ENCODE measurements at places on chromosomes 3 and 15. TPM values are rescaled to one million over a fixed set of nuclear protein-coding genes. Genes with fewer than 3 reads are reported as not detected.

C3orf20 gene
- not detected for total RNA-seq

DNA sequence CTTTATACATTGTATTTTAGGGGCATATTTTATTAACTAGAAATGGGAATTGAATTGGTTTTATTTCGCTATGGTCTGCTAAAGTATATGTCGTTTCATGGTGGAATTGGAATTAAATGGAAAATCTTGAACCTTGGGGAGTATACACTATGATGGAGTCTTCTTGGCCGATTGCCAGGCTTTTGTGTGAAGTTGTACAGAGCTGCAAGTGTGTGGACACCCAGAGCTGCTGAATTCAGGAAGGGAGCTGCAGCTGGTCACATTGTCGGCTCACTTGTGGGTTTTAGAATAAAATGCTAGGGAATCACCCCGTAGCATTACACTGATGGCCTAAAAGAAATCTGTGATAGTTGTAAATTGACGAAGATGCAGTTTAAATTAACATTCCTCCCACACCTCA is 35.1 kb downstream of the USP3 start:
- DNase-seq: no peak

CLDN18 gene
- 0.39 TPM for total RNA-seq

DNA sequence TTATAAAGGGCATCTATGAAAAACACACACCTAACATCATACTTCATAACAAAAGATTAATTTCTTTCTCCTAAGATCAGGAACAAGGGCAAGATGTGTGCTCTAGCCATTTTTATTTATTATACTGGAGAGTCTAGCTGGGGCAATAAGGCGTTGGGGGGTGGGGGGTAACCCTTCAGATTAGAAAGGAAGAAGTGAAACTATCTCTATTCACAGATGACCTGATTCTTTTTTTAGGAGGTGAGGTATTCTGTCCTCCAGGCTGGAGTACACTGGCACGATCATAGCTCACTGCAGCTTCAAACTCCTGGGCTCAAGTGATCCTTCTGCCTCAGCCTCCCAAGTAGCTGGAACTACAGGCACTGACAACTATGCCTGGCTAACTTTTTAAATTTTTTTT is 89.5 kb upstream of the MANF start:
- no peak for DNase-seq

DNA sequence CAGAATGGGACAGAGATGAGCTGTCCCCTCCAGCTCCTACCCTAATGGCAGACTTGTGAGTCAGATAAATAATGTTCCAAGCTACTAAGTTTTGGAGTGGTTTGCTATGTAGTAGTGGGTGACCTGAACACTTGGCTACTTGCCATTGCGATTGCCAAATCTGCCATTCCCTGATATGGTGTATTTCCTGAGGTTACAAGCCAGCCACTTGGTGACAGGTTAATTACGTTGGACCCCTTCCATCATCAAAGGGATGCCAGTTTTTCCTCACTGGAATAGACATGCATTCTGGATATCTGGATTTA is 33.6 kb downstream of the MORF4L1 start:
- DNase-seq: no peak

PPP1R14D gene
- total RNA-seq: not detected

- DNase-seq: no peak
Measured at GRCh38 chr15:49715211-49715610, 94.4 kb downstream of the DTWD1 start.

GRCh38 chr3:172692751-172693338 is 18.0 kb downstream of the NCEH1 start:
- no peak for DNase-seq

DNA sequence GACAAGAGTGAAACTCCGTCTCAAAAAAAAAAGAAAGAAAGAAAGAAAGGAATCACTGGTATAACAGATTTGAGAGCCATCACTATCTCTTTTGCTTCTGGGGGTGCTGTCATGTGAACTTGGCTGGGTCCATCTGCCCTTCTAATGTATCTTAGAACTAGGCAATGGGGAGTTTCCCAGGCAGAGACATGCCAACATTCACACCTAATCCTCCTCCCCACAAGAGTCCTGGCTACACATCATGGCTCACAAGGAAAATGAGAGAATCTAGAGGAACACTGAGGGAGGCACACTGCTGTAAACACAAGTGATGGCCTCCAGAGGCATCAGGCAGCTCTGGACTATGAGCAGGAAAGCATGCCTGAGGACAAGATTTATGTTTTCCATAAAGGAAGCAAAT is 67.8 kb upstream of the PPP2R3A start:
- DNase-seq: peak; percentile 84

GRCh38 chr3:29348316-29348715 is 67.4 kb downstream of the RBMS3 start:
- DNase-seq: no peak

GRCh38 chr3:55333046-55333445 is 154.1 kb downstream of the WNT5A start:
- DNase-seq: no peak

Data from esophagus muscularis mucosa (tissue), 4 donors.